ENCODE measurements at places on chromosomes 2 and 18.

DNA sequence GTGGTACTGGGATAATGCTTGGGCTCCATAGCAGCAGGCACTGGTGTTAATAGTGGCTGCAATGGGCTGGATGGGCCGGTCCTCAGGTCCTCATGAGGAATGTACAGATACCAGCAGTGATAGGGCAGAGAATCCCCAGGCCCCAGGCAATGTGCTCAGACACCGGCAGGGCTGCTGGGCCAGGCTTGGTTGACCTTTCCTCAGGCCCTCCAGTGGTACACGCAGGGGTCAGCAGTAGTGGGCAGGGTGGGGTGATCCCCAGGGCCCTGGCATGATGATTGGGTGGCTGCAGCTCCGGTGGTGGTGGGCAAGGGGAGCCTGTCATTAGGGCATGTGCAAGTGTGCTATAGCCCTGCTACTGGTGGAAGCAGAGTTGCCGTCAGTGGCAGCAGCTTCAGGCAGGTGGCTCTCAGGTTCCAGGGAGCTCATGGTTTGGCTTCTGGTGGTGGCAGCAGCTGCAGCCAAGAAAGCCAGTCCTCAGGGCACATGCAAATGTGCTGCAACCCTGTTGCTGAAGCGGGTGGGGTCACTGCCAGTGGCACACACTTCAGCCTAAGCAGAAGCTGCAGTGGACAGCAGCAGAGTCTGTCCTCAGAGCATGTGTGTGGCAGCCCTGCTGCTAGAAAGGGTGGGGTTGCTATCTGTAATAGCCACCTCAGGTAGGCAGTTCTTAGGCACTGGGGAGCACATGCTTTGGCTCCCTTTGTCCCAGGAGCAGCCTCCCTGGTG is 56.8 kb downstream of the CCNT2 start:
- no peak for DNase-seq

- DNase-seq, result no peak
These were observed 75.2 kb downstream of the ASXL3 start for GRCh38 chr18:33653231-33653630.

DNA sequence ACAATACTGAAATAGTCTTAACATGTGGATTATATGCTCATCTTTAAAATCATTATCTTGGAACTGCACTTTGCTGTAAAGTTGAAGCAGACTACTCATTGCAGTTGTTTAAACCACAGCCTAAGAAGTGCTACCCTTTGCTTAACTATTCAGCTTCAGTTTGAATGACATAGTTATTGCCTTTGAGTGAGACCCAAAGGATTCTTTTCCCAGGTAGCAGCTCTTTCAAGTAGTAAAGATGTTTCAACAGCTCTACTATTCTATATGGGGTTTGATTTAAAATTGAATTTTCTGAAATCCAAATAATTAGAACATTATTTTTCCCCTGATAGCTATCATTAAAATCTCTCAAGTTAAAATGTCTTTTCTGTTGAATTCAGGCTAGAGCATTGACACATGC is 1.1 kb downstream of the SCG2 start:
- DNase-seq, result peak; percentile 19

DNA sequence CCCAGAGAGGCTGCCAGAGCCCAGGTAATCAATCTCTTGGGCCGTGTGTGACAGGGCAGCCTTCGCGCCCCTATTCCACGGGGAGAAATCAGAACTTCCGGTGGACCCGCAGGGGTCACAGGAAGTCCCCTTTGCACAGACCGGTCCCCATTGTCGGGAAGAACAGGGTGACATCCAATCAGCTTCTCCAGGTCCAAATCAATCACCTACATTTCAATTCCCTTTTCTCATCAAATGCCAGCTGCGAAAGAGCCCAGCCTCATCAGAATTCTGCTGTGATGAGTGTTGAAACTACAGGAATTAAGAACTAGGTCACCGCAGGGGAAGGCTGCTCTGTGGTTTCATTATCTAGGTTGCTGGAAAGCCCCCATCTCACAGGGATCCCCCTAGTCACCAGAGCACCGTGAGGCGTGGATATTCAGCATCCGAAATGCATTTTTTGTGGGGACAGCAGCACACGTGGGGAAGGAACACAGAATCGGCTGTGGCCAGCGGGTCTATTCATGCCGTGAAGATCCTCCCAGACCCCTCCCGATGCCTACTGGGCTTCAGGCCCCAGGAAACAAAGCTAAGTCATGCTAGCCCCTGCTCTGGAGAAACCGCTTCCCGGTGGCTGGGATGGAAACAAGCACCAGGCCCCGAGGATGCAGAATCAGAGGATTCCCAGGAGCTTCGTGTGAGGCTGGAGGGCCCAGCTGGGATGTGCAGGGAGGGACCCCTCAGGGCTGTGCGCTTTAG is 193.7 kb upstream of the ID2 start:
- no peak for DNase-seq

DNA sequence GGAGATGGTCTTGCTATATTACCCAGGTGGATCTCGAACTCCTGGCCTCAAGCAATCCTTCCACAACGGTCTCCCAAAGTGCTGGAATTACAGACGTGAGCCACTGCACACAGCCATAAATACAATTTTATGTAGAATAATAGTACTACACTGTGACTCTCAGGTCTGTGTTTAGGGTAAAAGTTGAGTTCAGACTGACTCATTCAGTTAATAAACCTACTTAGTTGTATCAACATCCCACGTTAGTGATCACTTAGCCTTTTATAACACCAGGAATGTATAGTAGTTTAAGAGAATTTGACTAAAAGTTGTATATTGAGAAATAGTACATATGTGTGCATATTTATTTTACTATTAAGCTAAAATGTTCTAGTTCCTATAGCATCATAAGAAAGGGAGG is 237.5 kb downstream of the PHLPP1 start:
- no peak for DNase-seq

DNA sequence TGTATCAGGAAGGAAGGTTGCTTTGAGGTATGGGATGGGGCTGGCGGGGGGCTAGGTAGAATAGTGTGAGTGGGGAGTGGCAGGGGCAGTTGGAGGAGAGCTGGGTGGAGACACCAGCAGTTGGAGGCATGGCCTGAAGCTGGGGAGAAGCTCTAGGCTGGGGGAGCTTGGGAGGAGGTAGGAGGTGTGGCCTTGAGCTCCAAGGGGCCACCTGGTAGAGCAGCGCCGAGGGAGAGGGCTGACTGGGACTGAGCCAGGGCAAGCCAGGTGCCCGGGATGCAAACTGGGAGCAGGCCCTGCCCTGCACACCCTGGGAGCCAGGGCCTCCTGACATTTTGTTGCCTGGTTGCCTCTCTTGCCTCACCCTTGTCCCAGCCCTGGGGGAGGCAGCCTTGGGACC is 33.1 kb upstream of the PDIA6 start:
- DNase-seq, result peak; percentile 11

DNA sequence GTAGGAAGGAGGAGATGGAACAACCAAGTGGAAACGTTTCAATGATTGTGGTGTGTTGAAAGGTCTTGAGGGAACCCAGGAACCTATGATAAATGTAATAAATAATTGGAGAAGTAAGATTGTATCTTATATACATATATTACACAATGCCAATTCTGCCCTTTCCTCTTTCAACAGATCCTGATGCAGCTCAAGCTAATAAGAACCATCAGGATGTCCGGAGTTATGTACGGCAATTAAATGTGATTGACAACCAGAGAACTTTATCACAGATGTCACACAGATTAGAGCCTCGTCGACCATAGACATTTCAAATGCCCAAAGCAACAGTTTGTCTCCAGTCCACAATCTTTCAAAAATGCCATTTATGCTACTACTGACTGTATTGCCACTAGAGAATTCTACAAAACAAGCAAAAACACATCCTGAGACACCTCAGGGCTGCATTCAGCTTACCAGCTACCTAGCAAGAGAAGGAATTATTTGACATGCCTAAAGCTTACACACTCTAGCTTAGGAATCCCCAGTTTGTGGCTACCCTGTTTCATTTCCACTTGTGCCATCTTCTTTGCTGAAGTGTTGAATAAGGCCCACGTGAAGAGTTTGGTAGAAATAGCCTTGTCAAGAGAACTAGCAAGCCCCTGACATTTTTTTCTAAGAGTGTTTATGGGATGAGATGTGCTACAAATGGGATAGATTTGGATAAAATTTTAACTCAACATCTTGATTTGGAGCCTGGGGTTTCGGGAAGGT is 24.0 kb upstream of the MAP3K20 start:
- DNase-seq, result no peak

- DNase-seq, result no peak
These were observed 136.5 kb upstream of the CTDP1 start for GRCh38 chr18:79542876-79543750.

GRCh38 chr18:3305933-3306332 is 44.0 kb downstream of the MYL12B start:
- no peak for DNase-seq

DNA sequence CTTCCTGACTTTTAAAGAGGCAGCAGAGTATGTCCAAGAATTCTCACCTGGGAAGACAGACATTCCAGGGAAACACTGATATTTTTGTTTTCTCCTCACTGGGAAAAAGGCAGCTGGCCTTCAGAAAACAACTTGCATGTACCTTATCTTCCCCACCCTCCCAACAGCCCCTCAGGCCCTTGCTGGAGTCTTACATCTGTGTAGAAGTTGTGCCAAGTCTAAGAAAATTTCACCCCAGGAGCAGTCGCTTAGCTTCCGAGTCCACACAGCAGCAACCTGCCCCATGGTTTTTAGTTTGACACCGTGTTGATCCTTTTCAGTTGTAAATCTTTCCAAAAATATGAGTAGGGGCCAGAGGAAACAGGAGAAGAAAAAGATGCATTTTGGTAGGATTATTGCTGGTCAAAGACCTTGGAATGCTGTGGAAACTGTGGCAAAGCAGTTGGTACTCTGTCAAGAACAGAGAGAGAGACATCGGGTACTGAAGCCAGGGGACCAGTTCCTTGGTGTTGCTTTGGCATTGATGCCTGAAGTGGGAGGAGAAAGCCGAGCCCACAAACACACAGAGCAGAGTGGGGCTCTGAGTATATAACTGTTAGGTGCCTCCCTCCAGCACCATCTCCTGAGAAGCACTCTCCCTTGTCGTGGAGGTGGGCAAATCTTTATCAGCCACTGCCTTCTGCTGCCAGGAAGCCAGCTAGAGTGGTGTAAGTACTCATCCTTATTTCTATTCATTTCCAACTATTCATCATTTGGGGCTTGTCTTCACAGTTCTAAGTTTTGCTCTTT is at the start of gene SLC14A1:
TSS of gene SLC14A1 (plus strand) at position 615 of the 789 bp plus-strand sequence. CDS start 6,140 bp downstream, outside the sequence.
- no peak for DNase-seq

DNA sequence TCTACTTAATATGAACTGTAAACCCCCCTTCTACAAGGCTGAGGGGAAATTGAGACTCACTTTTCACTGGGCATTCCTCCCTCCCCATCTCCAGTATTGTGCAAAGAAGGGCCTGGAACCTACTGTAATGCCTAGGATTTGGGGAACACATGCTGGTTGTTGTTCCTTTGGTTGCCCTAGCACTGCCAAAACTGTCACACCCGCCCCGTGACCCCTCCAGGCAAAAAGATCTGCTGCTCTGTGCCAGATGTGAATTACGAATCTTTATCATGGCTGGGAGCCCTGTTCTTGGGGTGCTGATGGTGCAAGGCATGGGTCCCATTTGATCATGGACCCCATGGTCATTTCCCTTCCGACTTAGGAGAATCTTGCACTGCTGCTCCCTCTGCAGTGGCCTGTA is 95.4 kb downstream of the CABLES1 start:
- DNase-seq, result no peak

- DNase-seq, result no peak
These were observed 1143.4 kb downstream of the CNTNAP5 start for GRCh38 chr2:125168442-125168841.

- DNase-seq, result no peak
These were observed 109.1 kb downstream of the FIGN start for GRCh38 chr2:163626639-163627109.

- DNase-seq, result peak; percentile 77
These were observed 78.8 kb upstream of the ATP8B1 start for GRCh38 chr18:57881818-57882413.

All from NCI-H345 (cell line).